NCI-H1092 treated with DMSO at 0.1 percent for 48 hours (cell line): ENCODE measurements at places on chromosomes 4 and X.

- no peak for DNase-seq
These were observed 38.0 kb downstream of the CTBP1 start for GRCh38 chr4:1210971-1211370.

GRCh38 chrX:19613645-19614323 is 98.5 kb upstream of the MAP3K15 start:
- DNase-seq, result peak; percentile 37

- no peak for DNase-seq
These were observed 6.6 kb downstream of the ARL9 start for GRCh38 chr4:56512166-56512565.

DNA sequence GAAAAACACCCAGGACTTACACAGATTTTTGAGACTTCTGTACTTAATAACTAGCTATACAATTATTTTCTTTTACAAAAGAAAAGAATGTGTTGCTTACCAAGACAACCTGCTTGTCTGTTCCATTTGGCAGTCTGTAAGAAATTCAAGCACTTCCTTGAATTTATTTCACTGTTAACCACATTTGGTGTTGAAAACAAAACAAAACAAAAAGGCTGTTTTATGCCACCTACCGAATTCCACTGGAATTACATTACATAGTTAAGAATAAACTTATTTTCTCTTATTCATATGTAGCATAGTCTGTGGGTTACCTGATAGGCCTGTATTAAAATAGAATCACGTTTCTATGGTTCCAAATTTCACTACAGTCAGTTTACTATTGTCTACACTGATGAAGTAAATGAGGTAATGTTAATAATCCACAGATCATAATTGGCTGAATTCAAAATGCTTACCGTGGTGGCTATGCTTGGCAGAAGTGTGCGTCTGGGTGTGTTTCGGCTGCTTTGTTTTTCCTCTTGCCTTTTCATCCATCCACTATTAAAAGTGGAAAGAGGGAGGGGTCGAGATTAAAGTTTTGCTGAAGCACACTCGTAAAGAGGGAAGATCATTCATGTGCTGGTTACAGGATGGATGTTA is at the start of gene TLR1:
TSS of gene TLR1 (minus strand) at position 138 of the 642 bp plus-strand sequence. CDS start 5,960 bp downstream, outside the sequence.
- DNase-seq, result no peak

DNA sequence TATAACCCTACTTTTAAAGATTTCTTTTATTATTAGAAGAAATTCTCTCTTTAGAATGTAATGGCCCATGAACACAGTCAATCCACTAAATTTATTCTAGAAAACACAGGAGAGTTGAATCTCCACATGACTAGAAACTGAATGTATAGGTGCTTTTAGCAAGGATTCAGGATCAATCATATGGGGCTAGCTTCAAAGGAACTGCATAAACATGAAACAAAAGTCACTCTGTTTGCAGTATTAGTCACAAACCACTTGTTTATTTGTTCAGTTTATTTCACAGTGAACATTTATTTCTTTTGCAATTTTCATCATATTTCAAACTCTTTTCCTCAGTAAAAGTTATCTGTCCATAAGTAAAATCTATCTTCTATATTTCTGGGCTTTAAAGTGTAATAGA is 1604.6 kb downstream of the PCDH18 start:
- no peak for DNase-seq

DNA sequence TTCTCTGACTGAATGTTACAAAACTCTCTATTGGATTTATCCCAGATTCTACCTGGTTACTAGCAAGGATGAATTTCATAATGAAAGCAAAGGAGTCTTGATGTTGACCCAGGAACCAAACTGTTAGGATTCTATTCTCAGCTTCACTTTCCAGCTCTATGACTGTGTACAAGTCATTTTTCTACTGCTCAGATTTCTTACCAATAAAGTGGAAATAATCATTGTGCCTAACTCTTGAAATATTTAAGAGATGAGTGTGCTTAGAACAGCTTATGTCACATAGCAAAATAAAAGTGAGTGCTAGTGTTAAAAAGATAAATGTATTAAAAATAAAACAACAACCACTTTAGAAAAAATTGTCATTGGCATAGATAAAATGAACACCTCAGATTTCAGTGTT is 45.6 kb downstream of the EPHA5 start:
- DNase-seq, result no peak

DNA sequence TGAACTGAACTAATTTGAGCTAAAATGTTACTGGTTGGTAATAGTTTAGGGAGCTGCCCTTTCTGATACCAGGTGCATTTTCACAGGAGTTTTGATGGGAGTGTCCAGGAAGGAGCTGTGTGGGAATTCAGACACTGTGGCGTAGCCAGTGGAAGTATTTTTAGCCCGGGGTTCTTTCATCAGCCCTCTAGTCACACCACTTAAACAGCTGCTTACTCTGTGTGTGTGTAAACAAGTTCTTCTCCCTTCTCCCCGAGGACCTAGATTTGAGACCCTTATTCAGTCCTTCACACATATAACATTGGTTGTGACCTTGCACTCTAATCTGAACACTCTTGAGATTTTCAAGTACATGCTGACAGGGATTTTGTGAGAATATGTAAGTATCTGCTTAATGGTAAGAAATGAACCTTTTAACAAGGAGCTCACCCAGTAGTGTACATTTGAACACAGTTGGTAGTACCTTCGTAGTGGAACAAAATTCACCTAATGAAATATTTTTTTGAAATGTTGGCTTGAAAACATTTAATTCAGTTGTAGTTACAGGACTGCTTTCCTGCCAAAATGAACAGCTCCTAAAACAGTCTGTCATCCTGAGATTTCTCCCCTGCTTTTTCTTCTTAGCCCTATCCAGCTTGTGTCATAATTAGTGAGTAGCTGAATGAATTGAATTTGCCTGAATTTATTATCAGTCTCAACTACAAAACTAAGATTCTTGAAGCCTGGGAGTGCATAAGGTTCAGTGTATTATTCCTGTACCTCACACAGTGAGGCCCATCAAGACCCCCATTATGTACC is 61.8 kb downstream of the BMPR1B start:
- DNase-seq, result no peak

DNA sequence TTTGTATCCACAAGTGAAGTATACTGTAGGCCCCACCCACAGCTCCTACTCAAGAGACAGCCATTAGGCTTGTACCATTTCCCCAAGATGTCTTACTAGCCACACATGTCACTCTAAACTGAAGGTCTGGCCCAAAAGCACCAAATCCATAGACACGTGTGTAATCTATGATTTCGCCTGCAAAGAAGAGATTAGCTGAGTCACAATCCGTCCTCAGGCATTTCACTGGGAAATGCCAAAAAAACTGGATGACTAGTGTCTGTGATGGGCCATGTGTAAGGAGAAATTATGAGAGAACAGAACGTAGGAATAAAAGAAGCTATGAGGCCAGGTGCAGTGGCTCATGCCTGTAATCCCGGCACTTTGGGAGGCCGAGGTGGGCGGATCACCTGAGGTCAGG is 21.9 kb upstream of the RP2 start:
- DNase-seq, result no peak

DNA sequence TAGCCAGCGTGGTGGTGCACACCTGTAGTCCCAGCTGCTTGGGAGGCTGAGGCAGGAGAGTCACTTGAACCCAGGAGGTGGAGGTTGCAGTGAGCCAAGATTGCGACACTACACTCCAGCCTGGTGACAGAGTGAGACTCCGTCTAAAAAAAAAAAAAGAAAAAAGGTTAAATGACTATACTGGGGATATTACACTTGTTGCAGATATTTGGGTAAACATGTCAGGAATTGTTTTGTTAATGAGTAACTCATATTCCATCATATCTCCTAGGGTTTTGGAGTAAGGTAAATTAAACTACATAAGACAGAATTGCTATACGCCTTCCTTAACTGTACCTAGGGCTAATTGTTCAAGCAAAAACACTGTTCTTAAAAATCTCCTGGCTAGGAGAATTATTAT is 291.4 kb upstream of the IGFBP7 start:
- no peak for DNase-seq

GRCh38 chr4:184420402-184420801 is 53.9 kb downstream of the IRF2 start:
- DNase-seq, result no peak
